ENCODE measurements at places on chromosomes 13 and 19.

GRCh38 chr13:63024458-63024857 lies 1608.8 kb upstream of the PCDH20 start:
- DNase-seq, result no peak

GRCh38 chr19:53254411-53255341 lies at the start of gene ZNF677:
ZNF677 (minus strand) TSS chr19:53254873; CDS start chr19:53251550, 3,323 bp downstream.
- peak; percentile 66 for DNase-seq

- no peak for DNase-seq
These were observed 166.9 kb downstream of the SLC7A1 start for GRCh38 chr13:29428310-29429181.

GRCh38 chr19:48991873-48992580 lies 1.1 kb downstream of the GYS1 start:
- DNase-seq, result no peak

DNA sequence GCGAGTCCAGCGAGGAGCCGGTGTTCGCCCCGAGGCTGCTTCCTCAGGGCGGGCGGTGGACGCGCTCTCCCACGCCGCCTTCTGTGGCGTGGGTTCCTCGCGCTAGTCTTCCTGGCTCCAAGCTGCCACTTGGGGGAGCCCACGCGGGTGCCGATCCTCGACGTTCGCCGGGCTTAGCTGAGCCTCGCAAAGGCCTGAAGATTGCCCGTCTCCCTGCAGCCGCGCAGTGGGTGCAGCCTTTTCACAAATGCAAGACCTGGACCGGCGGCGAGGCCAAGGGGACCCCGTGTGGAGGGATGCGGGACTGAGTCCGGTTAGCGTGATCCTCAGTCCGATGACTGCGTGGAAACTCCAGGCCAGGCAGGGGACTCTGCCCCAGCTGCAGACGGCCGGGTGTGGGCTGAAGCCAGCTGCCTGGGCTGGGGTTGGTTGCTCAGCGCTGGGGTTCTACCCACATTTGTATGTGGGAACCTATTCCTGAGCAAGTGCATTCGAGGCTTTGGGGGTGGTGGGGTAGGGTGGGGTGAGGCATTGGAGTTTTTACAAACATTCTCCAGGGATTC lies 16.6 kb upstream of the LRP3 start:
- no peak for DNase-seq

DNA sequence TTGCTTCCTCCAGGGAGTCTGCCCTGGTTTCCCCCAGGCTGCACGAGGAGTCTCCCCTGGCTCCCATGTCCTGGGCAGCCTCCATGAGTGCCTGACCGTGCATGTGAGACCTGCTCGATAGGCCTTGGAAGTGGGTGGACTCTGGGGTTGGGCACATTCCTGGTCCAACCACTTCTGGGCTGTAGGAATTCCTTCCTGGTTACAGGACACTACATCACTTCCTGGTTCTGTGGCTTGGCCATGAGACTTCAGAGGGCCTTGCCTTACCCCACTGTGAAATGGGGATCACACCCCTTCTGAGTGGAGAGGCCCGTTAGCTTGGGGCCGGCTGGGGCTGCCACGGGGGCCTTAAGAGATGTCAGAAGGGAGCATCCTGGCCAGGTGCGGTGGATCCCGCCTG lies 4.0 kb upstream of the ZNF628 start:
- DNase-seq, result no peak

DNA sequence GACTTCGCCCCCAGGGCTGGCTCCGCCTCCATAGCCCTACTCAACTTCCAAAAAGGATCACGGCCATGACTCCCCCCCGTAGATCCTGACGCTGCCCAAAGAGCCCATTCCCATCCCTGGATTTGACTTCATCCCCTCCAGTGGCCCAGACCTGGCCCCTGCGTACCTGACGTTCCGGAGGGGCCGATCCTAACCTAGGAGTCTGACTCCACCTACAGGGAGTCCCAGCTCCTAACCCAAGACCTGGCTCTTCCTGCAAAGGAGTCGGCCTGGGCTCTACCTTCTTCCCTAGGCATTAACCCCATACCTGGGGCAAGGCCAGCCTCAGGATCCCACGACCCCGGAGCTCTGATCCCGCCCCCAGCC lies 10.8 kb downstream of the STAP2 start:
- DNase-seq, result no peak

- no peak for DNase-seq
These were observed 37.1 kb downstream of the TSHZ3 start for GRCh38 chr19:31312009-31312676.

DNA sequence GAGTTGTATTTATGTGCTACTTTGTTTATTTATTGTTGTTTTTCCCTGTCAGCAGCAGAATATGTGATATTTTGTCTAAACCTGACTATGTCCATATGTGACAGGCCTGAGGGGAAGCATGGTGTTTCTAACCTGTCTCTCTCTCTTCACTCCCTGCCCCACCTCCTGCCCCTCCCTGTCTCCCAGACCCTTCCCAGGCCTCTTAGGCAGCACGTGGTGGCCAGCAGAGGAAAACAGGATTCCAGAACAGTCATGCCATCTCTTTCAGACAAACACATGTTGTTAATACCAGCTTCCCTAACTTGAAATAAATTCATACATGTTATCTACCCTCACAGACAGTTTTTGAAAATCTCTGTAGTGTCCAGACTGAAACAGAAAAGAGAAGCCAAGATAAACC lies 31.0 kb upstream of the ATP11A start:
- no peak for DNase-seq

DNA sequence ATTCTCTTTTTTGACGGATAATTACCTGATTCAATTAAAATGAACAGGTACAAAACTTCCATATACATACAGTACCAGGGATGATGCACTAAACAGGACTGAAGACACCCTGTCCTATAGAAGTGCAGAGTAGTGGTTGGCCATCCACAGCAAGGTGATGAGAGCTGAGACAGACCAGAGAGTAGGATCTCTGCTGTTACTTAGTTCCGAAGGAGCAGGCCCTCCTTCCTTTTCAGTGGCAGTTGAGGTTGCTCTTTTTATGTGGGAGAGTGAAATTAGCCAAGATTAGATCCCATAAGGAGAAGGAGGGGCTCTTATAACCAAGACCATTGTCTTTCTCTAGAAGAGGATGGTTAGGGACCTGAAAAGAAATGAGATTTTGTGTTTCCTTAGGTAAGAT lies 4.0 kb downstream of the PDS5B start:
- DNase-seq, result no peak

- no peak for DNase-seq
These were observed 523 bp downstream of the ELAVL1 start for GRCh38 chr19:8004723-8005513.

- DNase-seq, result no peak
These were observed 176.1 kb downstream of the TM9SF2 start for GRCh38 chr13:99677116-99677951.

- DNase-seq, result no peak
These were observed 5.0 kb upstream of the ONECUT3 start for GRCh38 chr19:1748115-1748872.

GRCh38 chr13:89628567-89628966 lies 1718.9 kb upstream of the MIR17HG start:
- no peak for DNase-seq
